ENCODE measurements at places on chromosomes 5 and 9.

- DNase-seq, result no peak
Measured at GRCh38 chr9:131447148-131447547, 53.3 kb downstream of the PRRC2B start.

DNA sequence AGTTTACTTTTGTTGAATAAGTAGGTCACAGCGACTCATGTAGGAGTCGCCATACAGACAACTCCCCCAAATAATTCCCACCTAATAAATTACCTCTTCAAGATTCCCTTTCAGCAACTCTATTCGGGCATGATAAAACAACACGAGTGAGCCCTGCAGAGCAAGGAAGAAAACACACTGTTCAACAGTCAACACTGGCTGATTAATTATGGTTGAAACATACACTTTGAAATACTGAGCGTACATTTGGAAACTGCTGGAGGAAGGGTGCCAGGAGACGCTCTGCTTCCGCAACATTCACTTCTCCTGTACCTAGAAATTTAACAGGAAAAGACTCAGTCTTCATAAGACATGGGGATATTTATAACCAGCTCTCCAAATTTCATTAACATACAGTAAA lies 117.5 kb downstream of the TTC39B start:
- DNase-seq, result no peak

- no peak for DNase-seq
Measured at GRCh38 chr5:133075572-133076536, 24.0 kb downstream of the HSPA4 start.

DNA sequence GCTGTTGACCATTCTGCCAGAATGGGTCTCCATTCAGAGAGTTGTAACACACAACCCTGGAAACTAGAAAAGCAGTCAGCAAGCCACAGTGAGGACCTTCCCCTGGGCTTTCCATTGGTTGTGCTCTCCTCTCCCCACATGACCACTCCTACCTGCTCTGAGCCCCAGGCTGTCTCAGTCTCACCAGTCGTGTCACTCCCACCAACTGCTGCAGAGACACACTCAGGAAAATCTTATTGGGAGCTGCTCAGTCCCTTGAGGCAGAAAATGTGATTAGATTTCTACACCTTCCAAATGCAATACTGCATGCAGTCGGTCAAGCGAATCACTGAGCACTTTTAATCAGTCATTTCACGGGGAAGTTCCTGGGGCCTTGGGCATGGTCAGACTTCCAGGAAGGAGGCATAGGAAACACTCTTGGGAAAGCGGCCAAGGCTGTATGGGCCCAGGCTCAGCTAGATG lies 284.2 kb upstream of the NMUR2 start:
- no peak for DNase-seq

- no peak for DNase-seq
Measured at GRCh38 chr5:133235696-133236426, 184.0 kb downstream of the HSPA4 start.

DNA sequence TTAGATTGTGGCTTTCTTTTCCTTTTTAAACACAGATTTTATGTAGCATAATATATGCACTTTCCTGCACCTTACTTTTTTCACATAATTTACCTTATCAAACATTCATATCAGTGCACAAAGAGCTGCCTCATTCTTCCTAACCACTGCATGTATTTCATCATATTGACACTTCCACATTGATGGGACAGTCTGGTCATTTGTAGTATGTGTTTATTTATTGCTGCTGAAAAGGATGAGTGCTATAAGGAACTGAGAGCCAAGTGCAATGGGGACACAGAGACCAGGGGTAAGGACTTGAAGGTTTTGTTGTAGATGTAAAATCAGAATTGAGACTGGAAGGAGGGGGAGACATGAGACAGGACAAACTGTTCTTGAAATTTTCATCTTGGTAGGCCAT lies 193.8 kb downstream of the SMARCA2 start:
- DNase-seq, result no peak

DNA sequence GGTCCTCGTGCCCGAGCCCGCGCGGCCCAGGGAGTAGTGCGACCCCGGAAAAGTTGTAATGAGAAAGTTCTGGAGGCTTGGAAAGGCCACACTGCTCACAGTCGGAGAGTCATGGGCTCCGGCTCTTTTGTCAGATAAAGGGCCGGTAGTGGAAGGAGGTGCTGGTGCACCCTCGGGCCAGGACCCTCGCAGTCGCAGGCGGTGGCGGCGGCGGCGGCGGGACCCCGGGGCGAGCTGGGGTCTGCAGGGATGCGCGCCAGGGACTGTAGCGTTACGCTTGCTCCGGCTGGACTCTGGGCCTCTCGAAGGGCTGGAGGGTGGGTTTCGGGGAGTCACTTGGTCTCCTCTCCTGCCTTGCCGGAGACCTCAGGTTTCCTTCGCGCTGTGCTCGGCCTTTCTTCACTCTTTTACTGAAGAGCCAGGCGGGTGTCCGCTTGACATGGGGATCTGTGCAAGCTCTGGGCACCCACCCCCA lies 1.5 kb downstream of the RORB start:
- peak; percentile 50 for DNase-seq

GRCh38 chr5:81134066-81134465 lies 99.1 kb upstream of the CKMT2 start:
- DNase-seq, result no peak

DNA sequence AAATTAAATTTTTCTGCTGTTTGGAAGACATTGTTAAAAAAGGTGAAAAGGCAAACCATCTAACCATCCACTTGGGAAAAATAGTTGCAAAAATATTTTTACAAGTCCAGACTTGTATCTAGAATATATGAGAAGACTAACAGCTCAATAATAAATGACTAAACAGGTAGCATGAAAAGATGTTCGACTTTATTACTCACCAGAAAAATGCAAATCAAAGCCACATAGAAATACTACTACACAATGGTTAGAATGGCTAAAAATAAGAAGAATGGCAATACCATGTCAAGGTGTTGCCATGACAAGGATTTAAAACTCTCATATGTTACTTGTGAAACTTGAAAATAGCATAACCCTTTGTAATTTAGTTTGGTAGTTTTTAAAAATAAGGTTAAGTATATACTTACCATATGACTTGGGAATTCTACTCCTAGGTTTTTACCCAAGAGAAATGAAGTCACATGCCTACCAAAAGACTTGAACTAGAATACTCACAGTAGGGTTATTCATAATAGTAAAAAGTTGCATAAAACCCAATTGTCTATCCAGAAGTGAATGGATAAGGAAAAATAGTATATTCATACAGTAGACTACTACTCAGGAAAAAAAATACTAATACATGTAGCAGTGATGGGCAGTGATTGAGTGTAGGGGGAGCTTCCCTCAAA lies 93.8 kb downstream of the VPS13A start:
- DNase-seq, result no peak

GRCh38 chr5:150619359-150620230 lies 20.9 kb upstream of the SYNPO start:
- no peak for DNase-seq

DNA sequence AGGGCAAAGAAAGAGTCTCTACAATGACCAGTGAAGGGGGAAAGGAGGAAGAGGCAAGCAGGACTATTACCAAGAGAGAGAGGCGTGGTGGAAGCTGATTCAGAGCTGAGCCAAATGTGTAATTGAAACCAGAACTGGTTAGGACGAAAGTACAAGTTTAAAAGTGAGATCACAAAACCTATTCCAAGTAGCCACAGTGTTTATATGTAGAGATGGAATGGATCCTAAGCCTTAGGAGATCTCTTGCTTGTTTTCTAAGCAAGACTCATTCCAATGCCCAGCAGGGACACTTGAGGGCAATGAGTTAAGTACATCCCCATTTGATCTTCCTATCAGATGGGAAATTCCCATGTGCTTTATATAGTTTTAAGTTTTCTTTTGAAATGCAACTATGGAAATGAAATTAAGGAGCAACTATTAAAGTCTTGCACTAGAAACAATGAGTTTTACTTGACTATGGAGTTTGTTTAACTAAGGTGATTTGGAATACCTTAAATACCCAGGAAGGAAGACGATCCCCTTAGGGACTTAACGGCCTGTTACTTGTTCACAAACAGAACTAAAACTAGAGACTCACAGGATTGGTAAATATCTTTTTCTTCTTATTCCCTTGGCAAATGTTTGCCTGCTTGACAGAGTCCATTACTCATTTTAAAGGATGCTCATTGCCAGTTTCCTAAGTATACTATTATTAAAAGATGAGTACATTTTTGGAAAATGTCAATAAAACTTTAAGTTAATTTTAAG lies 51.1 kb upstream of the SNX2 start:
- no peak for DNase-seq

DNA sequence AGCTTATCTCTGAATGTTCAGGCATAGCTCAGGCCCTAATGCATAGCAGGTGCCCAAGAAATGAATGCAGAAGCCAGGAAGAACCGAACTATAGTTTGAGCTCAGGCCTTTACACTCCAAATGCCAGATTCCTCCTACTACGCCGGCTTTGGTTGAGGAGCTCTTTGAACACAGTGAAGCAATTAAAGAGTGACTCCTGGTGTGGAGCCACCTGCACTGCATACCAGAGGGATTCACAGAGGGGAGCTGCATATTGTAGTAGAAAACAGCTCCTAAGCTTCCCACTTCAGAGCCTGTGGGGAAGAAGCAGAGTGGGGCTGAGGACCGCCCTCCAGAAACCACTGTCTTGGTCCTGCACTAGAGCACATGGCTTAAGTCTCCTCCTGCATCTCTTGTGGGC lies 14.5 kb upstream of the KCNMB1 start:
- no peak for DNase-seq

DNA sequence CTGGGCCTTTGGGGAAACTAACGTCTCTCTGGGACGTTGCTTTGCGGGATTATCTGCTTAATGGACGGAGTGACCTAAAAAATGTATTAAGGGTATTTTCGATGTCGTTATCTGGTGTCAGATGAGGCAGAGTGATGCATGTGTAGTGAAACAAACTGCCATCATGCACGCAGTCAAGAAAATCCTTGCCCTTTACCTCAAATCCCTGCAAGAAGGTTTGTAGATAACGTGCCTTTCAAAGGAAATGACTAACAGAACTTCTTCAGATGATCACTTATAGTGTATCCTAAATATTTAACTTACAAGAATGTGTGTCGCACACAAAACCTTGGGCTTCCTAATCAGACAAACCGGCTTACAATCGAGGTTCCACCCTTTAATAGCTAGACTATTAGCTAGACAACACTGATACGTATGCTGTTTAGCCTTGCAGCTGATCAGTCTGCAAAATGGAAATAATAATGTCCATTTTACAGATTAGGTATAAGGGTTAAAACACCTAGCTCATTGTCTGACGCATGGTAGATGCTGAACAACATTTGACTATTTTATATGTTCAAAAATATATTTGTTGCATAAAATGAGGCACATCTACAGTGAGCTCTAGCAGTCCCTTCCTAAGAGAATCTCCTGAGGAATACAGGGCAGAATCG lies 541 bp upstream of the TBCA start:
- no peak for DNase-seq

GRCh38 chr9:127963041-127963358 lies 17.8 kb downstream of the EEIG1 start:
- DNase-seq, result no peak

- DNase-seq, result peak; percentile 20
Measured at GRCh38 chr9:133089271-133089671, 27.5 kb downstream of the CEL start.

DNA sequence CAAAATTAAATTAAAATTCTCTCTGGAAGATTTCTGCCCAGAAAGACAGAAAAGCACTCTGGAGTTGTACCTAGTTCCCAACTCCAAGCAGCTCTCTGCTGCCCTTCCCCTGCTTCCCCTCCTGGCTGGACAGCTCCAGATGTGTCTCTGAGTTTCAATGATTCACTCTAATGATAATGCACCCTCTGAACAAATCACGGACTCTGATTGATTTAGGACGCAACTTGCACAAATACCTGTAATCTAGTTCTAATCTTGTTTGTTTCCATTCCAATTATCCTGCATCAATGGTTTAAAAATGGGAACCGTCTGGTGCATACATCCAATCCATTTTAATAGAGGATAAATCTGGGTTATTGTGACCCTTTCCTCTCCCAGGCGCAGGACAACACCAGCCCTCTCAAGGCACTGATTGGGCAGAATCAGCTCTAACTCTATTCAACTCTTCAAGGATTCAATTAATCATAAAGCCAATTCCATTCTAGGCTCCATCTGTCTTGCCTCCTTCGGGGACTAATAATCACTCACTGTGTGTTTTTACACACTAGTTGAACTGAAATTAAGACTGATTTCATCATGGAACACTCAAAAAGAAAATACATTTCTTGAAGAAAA lies 111.2 kb upstream of the LRRTM2 start:
- no peak for DNase-seq

GRCh38 chr9:19049917-19050636 lies 850 bp downstream of the RRAGA start:
- peak; percentile 17 for DNase-seq

DNA sequence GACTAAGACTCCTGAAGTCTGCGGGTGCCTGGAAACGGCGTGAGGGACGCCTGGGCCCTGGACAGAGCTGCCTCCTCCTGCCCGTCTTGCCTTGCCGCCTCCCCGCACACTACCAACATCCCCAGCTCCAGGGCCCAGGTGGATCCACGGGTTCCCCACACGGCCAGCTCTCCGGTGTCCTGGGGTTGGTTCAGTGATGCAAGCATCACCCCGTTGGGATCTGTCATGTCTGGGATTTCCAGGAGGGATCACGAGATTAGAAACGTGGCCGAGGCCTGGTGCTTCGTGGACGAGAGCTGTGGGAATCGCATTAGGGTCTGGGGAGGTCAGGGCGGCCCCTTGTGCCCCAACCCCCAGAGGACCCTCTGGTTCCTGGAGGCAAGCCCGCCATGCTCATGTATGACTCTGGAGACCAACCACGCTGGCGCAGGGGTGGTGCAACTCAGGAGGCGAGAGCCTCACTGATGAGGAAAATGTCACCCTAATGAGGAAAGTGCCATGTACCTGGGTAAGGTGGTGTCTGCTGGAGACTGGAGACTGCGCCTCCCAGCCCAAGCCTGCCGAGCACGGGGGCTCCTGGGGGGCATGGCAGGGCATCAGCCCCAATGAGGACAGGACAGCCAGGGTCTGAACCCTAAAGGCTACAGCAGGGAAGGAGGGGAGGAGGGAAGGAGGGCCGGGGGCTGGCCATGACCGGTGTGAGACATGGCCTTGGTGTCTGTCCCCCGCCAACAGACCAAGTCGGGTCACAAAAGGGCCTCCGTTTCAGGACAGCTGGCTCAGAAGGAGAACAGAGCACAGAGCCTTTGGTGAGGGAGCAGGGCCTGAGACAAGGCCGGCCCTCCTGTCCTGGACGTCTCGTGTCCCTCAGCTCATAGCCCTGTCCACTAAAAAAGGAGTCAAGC lies 31.9 kb upstream of the SLC6A19 start:
- no peak for DNase-seq

Measured in DND-41 (cell line).